ENCODE measurements at places on chromosomes 3 and 15. TPM values are rescaled to one million over a fixed set of nuclear protein-coding genes. Genes with fewer than 3 reads are reported as not detected.

The COL8A1 gene
- 95.1 TPM for total RNA-seq

The FANCD2OS gene
- not detected for total RNA-seq

The CCR5 gene
- 8.7 TPM for total RNA-seq

The HCLS1 gene
- 76.5 TPM for total RNA-seq

GRCh38 chr3:129112308-129113052 is 9.1 kb downstream of the RAB43 start:
- peaks cover 23% of the 10 kb centered on the region for H3K4me1 ChIP-seq
- no peak overlapping the region for H3K27ac ChIP-seq
- no peaks in the 10 kb centered on the region for H3K27me3 ChIP-seq
- no peak for DNase-seq
- no peak overlapping the region for H3K4me3 ChIP-seq

DNA sequence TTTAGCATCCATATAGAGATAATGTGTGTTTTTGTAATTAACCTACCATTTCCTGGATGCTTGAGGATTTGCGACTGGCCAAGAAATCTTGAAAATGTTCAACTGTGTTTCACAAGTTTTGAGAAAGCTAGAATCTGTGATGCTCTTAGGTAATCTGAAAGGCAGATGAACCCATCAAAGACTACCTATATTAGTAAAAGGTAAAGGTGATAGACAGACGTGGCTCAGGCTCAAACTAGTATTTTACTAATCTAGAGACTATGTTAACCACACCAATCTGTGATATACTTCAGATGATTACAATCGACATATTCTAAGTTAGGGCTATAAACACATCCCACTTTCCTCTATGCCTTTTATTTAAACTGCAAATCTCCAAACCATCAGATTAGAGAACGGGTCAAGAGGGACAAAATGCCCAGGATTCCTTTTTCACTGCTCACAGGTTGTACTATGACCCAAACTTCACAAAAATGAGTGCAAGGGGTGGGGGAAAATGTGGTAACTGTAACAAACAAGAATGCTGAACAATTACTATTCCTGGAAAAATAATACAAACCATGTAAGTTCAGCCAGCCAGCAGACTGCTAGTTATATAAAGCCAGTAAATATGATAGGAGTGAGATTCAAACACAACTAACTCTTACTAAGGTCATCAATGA is 295.1 kb downstream of the FOXP1 start:
- H3K27me3 ChIP-seq, result no peaks in the 10 kb centered on the region
- no peaks in the 10 kb centered on the region for H3K4me1 ChIP-seq
- no peak overlapping the region for H3K27ac ChIP-seq
- no peak for DNase-seq

GRCh38 chr3:32041316-32041715 is 59.8 kb downstream of the ZNF860 start:
- no peak overlapping the region for H3K27ac ChIP-seq
- H3K4me3 ChIP-seq, result no peak overlapping the region
- H3K27me3 ChIP-seq, result no peaks in the 10 kb centered on the region
- DNase-seq, result no peak

DNA sequence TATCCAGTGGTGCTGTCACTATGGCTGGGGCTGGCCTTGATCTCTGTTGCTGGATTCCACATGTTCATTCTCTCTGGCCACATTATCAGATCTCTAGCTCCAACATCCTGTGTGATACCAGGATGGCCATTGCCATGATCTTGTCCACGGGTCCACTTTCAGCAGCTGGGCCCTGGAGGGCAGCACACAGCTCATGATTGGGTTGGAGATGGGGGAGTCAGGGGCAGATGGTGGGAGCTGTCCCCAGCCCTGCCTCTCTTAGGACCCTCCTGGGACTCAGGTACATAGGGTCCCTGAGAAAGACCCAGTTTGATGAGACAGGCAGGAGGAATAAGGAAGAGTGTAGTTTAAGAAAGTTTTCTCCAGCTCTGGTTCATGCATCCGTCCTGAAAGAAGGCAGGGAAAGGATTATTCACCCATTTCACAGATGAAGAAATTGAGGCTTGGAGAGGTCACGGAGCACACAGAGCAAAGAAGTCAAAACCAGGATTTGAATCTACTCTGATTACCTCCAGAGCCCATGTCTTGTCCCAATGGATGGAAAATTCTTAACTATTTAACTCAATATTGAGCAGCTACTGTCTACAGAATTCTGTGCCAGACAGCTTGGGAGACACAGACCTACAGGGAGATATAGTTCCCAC is 100.5 kb downstream of the LINGO1 start:
- peaks cover 5% of the 10 kb centered on the region for H3K4me1 ChIP-seq
- H3K36me3 ChIP-seq, result no peaks in the 10 kb centered on the region
- no peaks in the 10 kb centered on the region for H3K27me3 ChIP-seq
- H3K4me3 ChIP-seq, result no peak overlapping the region

GRCh38 chr3:133930341-133930933 is 34.8 kb upstream of the RAB6B start:
- H3K36me3 ChIP-seq, result no peaks in the 10 kb centered on the region
- H3K27ac ChIP-seq, result no peak overlapping the region
- no peak overlapping the region for H3K4me3 ChIP-seq
- no peaks in the 10 kb centered on the region for H3K27me3 ChIP-seq

DNA sequence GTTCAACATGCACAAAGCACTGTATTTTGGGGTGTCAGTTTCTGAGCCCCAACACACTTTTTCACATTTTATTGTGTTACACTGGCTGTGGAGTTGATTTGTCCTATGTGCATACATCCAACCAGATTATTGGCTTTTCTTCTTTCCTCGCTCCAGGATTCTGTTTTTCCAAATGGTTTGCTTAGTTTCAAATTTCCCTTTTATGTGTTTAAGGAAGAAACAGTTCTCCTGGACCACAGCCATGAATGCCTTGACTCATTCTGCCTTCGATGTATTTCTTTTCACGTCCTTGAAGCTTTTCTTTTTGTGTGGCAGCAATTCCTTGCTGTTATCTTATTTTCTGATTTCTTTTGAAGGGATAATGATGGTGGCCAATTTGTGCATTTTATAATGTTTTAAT is 53.8 kb downstream of the CACNA2D3 start:
- no peak overlapping the region for H3K4me3 ChIP-seq
- H3K36me3 ChIP-seq, result no peaks in the 10 kb centered on the region
- no peak for DNase-seq
- H3K4me1 ChIP-seq, result no peaks in the 10 kb centered on the region
- no peak overlapping the region for H3K27ac ChIP-seq

DNA sequence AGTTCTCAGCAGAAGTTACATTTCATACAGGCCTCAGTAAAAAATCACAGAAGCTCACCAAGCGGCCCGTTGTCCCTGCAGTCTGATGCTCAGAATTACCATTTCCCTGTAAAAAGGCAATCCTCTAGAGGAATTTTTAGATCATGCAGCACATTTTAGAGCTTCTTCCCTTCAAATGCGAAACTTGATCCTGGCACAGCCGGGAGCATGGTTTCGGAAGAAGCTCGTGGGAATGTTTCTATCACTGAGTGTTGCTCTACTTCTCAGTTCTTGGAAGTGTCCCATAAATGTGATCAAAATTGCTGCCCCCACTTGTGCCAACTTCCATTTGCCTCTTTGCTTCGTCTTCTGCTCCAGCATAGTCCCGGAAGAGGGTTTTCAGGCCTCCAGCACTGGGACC is 3.8 kb upstream of the H1-8 start:
- H3K36me3 ChIP-seq, result no peaks in the 10 kb centered on the region
- no peak overlapping the region for H3K27ac ChIP-seq
- no peaks in the 10 kb centered on the region for H3K27me3 ChIP-seq
- no peak overlapping the region for H3K4me3 ChIP-seq
- no peaks in the 10 kb centered on the region for H3K4me1 ChIP-seq

DNA sequence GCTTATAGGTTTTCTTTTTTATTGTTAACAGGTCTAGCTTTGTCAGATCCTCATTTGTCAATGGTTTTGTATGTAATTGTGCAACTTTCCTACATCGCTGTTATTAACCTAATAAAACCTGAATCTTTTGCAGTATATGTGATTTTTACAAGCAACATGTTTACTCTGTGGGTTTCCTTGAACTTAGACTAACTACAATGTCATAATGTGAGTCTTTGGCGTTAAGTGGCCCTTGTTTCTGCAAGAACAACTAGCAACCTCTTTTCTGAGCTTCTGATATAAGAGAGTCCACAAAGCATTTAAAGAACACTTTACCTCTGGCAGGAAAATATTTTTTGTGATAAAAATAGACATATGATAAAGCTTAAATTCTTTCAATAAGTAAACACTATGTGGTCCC is 230.3 kb upstream of the CFAP20DC start:
- H3K4me3 ChIP-seq, result no peak overlapping the region
- no peaks in the 10 kb centered on the region for H3K27me3 ChIP-seq
- no peaks in the 10 kb centered on the region for H3K4me1 ChIP-seq
- no peaks in the 10 kb centered on the region for H3K36me3 ChIP-seq
- H3K27ac ChIP-seq, result no peak overlapping the region

GRCh38 chr15:98547741-98548138 is 100.6 kb upstream of the IGF1R start:
- peaks cover 8% of the 10 kb centered on the region for H3K27me3 ChIP-seq
- H3K4me3 ChIP-seq, result peak overlapping the region; percentile 52
- no peak for DNase-seq
- no peaks in the 10 kb centered on the region for H3K36me3 ChIP-seq
- H3K27ac ChIP-seq, result peak overlapping the region; percentile 55
- H3K4me1 ChIP-seq, result peaks cover 11% of the 10 kb centered on the region

DNA sequence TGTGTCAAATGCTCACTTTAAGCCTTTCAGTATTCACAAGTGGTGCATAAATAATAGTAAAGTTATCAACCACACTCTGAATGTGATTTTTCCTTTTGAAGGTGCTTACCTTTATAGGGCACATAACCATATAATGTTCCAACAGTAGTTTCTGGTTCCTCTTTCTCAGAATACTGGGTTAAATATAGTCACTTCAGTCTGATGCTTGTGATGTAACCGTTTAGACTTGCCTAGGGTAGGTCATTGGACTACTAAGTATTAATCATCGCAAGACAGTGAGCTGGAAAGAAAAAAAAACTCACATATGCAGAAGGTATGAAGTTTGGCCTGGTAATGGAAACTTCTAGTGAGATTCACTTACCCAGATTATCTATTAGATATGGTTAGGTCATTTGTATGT is 1.9 kb downstream of the KBTBD8 start:
- DNase-seq, result no peak
- peaks cover 12% of the 10 kb centered on the region for H3K4me1 ChIP-seq
- peaks cover 10% of the 10 kb centered on the region for H3K27me3 ChIP-seq
- peak overlapping the region; percentile 82 for H3K4me3 ChIP-seq

DNA sequence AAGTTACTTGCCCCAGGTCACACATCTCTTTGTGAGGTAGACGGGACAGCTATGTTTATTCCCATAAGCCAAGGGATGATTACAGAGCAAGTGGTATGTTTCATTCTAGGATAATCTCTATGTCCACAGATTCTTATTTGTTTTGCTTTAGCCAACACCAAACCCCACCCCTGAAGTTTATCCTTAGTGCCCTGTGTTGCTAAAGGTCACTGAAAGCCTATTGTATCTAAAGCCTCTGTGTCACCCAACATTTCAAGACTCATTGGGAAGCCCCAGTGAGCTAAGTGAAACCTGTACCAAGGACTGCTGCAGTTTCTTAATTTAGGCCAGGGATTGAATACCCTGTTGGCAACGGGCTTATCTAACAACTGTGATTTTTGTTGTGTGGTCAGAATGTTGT is 135.6 kb downstream of the ADAMTS9 start:
- H3K4me1 ChIP-seq, result peaks cover 4% of the 10 kb centered on the region
- peaks cover 7% of the 10 kb centered on the region for H3K36me3 ChIP-seq
- DNase-seq, result no peak
- H3K4me3 ChIP-seq, result no peak overlapping the region

DNA sequence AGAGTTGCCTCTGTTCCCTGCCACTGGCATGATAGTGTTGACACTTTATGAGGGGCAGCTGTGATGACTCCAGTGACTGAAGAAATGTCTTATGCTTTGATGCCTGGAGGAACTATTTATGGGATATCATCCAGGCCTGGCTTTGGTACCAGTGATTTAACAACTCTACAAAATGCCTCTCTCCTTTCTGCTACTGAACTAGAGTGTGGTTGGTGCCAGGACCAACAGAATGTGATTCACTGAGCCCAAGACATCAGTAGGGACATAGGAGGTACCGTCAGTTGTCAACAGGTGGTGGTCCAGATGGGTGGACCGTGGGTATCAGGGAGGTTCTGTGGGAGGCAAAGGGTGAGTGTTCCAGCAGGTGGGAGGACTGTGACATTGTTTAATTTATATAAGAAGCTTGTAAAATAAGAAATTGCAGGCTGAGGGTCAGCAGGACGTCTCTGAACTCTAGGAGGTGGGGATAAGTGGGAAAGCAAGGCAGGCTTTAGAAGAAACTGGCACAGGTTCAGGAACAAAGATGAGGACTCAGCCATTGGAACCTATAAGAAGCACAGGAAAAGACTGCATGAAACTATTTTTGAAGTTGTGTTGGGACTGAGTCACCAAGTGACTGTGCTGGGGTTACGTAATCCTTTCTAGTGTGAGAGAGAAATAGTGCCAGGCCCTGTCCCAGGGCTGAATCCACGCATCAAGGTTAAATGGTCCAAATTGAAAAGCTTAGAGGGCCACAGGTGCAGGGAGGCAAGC is 28.5 kb upstream of the SLC7A14 start:
- no peak overlapping the region for H3K4me3 ChIP-seq
- H3K4me1 ChIP-seq, result peaks cover 2% of the 10 kb centered on the region
- no peak for DNase-seq
- H3K27ac ChIP-seq, result no peak overlapping the region
- H3K27me3 ChIP-seq, result no peaks in the 10 kb centered on the region
- no peaks in the 10 kb centered on the region for H3K36me3 ChIP-seq

- H3K4me1 ChIP-seq, result peaks cover 41% of the 10 kb centered on the region
- peaks cover 10% of the 10 kb centered on the region for H3K36me3 ChIP-seq
- no peak for DNase-seq
- H3K4me3 ChIP-seq, result no peak overlapping the region
- H3K27ac ChIP-seq, result peak overlapping the region; percentile 44
Observed at GRCh38 chr15:52653431-52653964, 25.7 kb downstream of the ATOSA start.

DNA sequence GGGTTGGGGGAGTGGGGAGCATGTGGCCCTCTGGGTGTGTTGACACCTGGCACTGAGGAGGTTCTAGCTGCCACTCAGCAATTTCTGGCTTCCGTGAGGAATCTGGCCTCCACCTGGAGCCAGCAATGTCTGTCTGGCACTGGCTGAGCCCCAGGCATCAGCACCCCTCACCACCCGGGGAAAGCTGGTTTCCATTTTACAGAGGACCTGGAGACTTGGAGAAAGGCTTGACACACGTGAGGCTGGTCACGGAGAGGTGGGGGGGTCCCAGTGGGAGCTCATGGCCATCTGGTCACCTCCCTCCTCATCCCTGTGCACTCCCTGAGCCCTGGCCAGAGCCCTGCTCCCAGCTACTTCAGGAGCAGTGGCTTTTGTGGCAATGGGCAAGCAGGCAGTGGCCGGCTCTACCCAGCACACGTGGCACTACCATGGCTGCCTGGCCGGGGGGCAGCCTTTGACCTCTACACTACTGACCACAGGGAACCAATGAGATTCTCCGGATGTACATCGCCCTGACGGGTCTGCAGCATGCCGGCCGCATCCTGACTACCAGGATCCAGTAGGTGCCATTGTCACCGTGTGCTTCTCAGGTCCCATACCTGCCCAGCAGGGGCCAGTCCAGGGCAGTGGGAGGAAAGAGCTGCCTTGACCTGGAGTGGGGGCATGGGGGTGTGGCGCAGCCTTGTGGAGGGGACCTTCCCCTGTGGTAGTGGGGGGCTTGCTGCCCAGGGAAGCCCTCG is 28.5 kb downstream of the ACAD9 start:
- H3K27ac ChIP-seq, result no peak overlapping the region
- H3K27me3 ChIP-seq, result no peaks in the 10 kb centered on the region
- DNase-seq, result no peak
- H3K4me3 ChIP-seq, result no peak overlapping the region
- H3K4me1 ChIP-seq, result no peaks in the 10 kb centered on the region
- peaks cover 99% of the 10 kb centered on the region for H3K36me3 ChIP-seq
